Naive thymus-derived CD4-positive, alpha-beta T cell (primary cell): ENCODE measurements at places on chromosomes 5 and 9. TPM values are rescaled to one million over a fixed set of nuclear protein-coding genes. Genes with fewer than 3 reads are reported as not detected.

GRCh38 chr5:108637134-108637533 is 110.6 kb upstream of the FER start:
- H3K27ac ChIP-seq = no peak overlapping the region
- no peaks in the 10 kb centered on the region for H3K36me3 ChIP-seq
- DNase-seq = no peak

DNA sequence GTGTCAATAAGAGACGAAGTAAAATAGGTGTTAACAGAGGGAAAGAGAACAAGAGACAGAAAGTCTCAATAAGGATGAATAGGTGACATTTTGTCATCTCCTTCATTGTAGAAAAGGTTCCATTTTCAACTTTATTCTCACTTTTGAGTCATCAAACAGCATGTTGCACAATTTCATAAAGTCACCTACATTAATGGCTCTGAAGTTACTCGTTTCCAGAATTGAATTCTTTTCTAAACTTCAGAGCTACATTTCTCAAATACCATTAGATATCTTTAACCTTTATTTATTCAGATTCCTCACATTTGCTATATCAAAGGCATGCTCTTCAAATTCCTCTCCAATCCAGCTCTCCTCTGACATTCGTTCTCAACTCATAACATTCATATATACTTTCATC is 13.1 kb downstream of the ADAMTS6 start:
- DNase-seq = no peak
- no peaks in the 10 kb centered on the region for H3K27me3 ChIP-seq
- no peak overlapping the region for H3K27ac ChIP-seq
- H3K4me3 ChIP-seq = no peak overlapping the region
- no peaks in the 10 kb centered on the region for H3K4me1 ChIP-seq

GRCh38 chr9:26809795-26810194 is 82.8 kb downstream of the CAAP1 start:
- peaks cover 2% of the 10 kb centered on the region for H3K27me3 ChIP-seq
- no peak for DNase-seq
- no peaks in the 10 kb centered on the region for H3K36me3 ChIP-seq
- no peak overlapping the region for H3K4me3 ChIP-seq

- no peaks in the 10 kb centered on the region for H3K4me1 ChIP-seq
- no peak for DNase-seq
- H3K27me3 ChIP-seq = no peaks in the 10 kb centered on the region
- no peak overlapping the region for H3K4me3 ChIP-seq
These were observed 32.9 kb downstream of the PRRX2 start for GRCh38 chr9:129698254-129698757.

- peaks cover 22% of the 10 kb centered on the region for H3K4me1 ChIP-seq
- DNase-seq = no peak
- no peaks in the 10 kb centered on the region for H3K27me3 ChIP-seq
These were observed 91.2 kb downstream of the ANXA2R start for GRCh38 chr5:42948961-42949347.

DNA sequence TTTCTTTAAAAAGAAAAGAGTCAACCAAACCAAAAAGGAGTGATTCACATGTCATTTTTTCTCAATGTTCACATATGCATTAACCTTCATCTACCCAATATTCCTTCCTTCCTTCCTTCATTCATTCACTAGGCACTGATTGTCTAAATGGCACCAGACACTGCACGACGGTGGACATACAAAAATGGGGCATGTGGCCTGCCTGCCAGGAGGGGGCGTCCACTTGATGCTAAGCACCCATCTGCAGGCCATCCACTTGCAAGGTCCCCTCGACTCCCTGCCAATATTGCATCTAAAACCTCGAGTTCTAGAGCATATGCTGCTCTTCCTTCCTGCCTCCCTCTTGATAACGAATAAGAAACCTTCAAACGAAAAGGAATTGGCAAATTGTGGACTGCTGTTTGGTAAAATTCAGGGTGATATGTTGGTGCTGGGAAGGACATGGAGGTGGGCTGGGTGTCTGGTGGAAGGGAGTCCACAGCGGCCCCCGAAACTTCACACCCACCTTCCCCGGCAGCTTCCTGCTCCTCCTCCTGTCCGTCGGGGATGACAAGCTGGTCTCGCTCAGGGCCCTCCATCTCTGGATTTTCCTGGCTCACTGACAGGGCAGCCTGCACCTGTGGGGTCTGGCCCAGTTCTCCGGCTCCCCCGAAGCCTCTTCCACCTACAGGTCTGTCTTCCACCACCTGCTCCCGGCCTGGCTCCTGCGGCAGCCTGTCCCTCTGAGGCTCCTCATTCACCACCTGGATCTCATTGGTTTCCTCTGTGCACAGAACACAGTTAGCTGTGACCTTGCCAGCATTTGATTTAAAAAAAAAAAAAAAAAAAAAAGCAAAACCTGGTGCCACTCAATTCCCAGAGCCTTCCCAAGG is 64.3 kb downstream of the GOLM1 start:
- H3K27me3 ChIP-seq = no peaks in the 10 kb centered on the region
- H3K36me3 ChIP-seq = no peaks in the 10 kb centered on the region
- no peak overlapping the region for H3K27ac ChIP-seq
- H3K4me1 ChIP-seq = no peaks in the 10 kb centered on the region

- H3K4me3 ChIP-seq = no peak overlapping the region
- no peak for DNase-seq
- no peaks in the 10 kb centered on the region for H3K27me3 ChIP-seq
- no peak overlapping the region for H3K27ac ChIP-seq
- no peaks in the 10 kb centered on the region for H3K4me1 ChIP-seq
- no peaks in the 10 kb centered on the region for H3K36me3 ChIP-seq
These were observed 68.9 kb downstream of the COMMD10 start for GRCh38 chr5:116153687-116154174.

- no peaks in the 10 kb centered on the region for H3K4me1 ChIP-seq
- H3K36me3 ChIP-seq = no peaks in the 10 kb centered on the region
- H3K4me3 ChIP-seq = no peak overlapping the region
- no peak for DNase-seq
- peaks cover 4% of the 10 kb centered on the region for H3K27me3 ChIP-seq
- no peak overlapping the region for H3K27ac ChIP-seq
These were observed 102.2 kb upstream of the MOCS2 start for GRCh38 chr5:53211799-53212198.

DNA sequence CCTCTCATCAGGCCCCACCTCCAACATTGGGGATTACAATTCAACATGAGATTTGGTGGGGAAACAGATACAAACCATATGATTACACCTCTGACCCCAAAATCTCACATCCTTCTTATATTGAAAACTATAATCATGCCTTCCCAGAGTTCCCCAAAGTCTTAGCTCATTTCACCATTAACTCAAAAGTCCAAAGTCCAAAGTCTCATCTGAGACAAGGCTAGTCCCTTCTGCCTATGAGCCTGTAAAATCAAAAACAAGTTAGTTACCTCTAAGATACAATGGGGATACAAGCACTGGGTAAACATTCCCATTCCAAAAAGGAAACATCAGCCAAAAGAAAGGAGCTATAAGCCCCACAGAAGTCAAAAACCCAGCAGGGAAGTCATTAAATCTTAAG is 26.8 kb upstream of the ARSB start:
- no peaks in the 10 kb centered on the region for H3K36me3 ChIP-seq
- DNase-seq = no peak
- no peaks in the 10 kb centered on the region for H3K4me1 ChIP-seq
- H3K27me3 ChIP-seq = no peaks in the 10 kb centered on the region
- H3K27ac ChIP-seq = no peak overlapping the region

The EGFL7 gene
- total RNA-seq = not detected

The PCDHGC5 gene
- not detected for total RNA-seq
